IPS DF 6.9 (cell line): ENCODE measurements at places on chromosomes 1 and 21.

DNA sequence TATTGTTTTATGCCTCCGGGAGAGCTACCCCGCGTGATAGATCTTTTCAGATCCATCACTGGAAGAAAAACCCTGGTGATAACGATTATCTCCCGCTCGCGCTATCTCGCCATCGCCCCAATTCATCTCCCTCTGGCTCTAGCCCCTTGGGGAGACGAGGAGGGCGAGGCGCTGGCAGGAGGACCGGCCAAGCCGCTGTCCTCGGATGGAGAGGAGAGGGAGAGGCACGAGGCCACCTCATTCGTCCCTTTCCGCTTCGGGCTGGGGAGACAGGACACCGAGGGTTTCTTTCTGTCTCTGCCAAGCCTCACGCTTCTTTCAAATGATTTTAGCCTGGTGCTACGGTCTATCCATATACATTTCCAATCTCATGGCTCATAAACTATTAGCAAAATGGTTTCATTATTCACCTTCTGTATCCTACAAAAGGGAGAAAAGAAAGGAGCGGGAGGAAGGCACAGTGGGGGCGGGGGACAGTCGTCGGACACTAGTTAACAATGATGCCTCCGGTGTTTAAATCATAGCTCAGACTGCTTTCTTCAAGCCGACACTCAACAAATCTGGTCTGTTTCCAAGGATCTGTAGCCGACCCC, 415.0 kb upstream of the ESRRG start:
- DNase-seq, result no peak

GRCh38 chr1:21100481-21100921, 76.2 kb downstream of the EIF4G3 start:
- no peak for DNase-seq

- no peak for DNase-seq
Observed at GRCh38 chr1:10785728-10786638, 10.5 kb downstream of the CASZ1 start.

GRCh38 chr1:222023025-222023424, 281.1 kb upstream of the DUSP10 start:
- DNase-seq, result no peak

GRCh38 chr1:179167418-179167777, 62.1 kb downstream of the ABL2 start:
- DNase-seq, result no peak

GRCh38 chr1:168499688-168500049, 44.1 kb downstream of the XCL2 start:
- DNase-seq, result no peak

DNA sequence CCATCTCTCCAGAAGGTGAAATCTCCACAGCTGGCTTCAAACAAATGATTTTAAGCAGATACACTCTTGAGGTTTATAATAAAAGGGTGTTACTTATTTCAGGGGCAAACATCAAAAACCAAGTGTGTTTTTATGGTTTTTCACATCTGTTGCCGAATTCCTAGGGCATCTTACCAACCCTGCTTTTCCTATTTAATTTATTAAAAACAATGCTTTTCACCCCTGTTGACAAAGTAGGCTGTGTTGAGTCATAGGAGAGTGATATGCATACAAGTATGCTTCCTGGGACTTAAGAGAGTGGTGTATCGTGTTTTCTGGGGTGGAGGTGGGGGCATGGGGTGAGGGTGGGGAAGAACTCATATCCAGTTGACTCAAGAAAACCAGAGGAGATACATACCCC, 29.3 kb upstream of the IL20 start:
- DNase-seq, result no peak

- DNase-seq, result no peak
Observed at GRCh38 chr1:81432059-81432458, 368.7 kb upstream of the ADGRL2 start.
